Right renal cortex interstitium (tissue), 3 donors: ENCODE measurements at places on chromosomes 2 and 18. TPM values are rescaled to one million over a fixed set of nuclear protein-coding genes. Genes with fewer than 3 reads are reported as not detected.

TUBA3E gene
- 0.12 TPM for polyA plus RNA-seq

TLX2 gene
- polyA plus RNA-seq, result 0.06 TPM

ABCG5 gene
- 0.31 TPM for polyA plus RNA-seq

ATOH8 gene
- 11.0 TPM for polyA plus RNA-seq

RGPD4 gene
- polyA plus RNA-seq, result not detected

- no peak for DNase-seq
Observed at GRCh38 chr2:151716721-151717120, 17.6 kb downstream of the NEB start.

DNA sequence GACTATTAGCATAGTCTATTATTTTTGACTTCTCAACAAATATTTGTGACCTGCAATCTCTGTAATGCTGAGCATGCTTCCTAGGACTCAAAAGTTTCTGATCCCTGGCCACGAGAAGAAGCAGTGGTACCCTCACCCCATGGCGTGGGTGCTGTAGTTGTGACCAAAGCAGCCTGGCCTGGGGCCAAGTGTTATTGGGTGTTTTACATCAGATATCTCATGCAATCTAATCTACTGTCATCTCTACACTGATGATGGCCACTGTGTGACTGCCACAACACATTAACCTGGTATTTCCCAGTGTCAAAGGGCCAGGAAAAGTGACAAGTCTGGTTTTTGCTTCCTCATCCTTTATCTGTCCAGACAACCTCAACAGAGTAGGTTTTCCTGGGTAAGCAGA lies 80.8 kb upstream of the WIPF1 start:
- DNase-seq, result no peak

- DNase-seq, result no peak
Observed at GRCh38 chr2:122182616-122183355, 427.3 kb downstream of the TSN start.

DNA sequence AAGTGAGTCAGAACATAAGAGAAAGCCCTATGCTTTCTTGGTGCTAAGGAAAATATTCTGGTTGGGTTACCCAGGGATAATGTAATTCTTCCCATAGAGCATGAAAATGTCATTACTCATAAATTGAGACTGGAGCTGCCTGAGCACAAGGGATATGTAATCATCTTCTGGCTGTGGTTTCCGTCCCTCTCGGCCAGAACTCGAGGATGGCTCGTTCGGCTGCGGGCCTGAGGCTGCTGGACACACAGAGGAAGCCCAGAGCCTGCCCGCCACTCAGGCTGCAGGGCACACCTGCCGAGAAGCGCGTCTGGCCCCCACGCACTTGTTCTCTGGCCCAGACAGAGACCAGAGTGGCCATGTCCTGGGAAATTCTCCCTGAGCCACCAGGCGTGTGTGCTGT lies 104.9 kb downstream of the ASAP2 start:
- no peak for DNase-seq

- no peak for DNase-seq
Observed at GRCh38 chr2:126891681-126892500, 6.8 kb upstream of the TEX51 start.

GRCh38 chr2:128501006-128501690 lies 182.5 kb upstream of the HS6ST1 start:
- DNase-seq, result no peak

GRCh38 chr2:43473767-43474166 lies 122.1 kb downstream of the THADA start:
- no peak for DNase-seq

GRCh38 chr2:61368687-61369665 lies 101.9 kb downstream of the USP34 start:
- DNase-seq, result no peak

DNA sequence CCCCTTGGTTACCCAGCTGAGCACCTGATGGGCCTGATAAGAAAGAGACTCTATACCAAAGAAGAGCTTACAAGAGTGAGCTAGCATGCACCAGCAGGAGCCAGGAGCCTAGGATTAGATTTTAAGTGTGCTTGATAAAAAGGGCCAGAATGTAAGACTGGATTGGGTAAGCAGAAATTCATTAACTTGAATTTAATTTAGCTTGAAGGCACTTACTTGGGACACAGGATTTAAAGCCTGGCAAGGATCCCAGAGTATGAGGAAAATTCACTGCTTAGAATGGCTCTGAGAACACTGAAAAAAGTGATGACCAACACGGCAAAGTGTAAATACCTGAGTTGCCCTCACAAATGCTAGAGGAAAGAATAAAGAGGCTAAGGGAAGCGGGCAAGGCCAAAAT lies 91.3 kb upstream of the RBBP8 start:
- no peak for DNase-seq
